Suppressor macrophage treated with lipopolysaccharide for 4 hours (primary cell): ENCODE measurements at places on chromosomes 3 and 15.

- DNase-seq, result no peak
Observed at GRCh38 chr3:178067721-178068120, 468.5 kb upstream of the KCNMB2 start.

DNA sequence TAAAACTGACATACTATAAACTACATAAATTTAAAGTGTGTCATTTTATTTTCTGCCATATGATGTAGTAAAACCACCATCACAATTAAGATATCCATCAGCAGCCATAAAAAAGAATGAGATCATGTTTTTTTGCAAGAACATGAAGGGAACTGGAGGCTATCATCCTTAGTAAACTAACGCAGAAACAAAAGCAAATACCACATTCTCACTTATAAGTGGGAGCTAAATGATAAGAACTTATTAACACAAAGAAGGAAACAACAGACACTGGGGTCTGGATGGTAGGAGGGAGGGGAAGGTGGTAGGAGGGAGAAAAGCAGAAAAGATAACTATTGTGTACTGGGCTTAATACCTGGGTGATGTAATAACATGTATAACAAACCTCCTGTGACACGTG, 24.6 kb downstream of the CCDC14 start:
- DNase-seq, result no peak

- DNase-seq, result no peak
Observed at GRCh38 chr3:33777996-33778395, 20.4 kb upstream of the PDCD6IP start.

- DNase-seq, result no peak
Observed at GRCh38 chr3:2934541-2934940, 175.6 kb downstream of the IL5RA start.

- no peak for DNase-seq
Observed at GRCh38 chr15:26197719-26198118, 334.6 kb upstream of the ATP10A start.
